ENCODE measurements at places on chromosomes 16 and 17.

- no peak for DNase-seq
These were observed 189.7 kb downstream of the IRX5 start for GRCh38 chr16:55120408-55120807.

DNA sequence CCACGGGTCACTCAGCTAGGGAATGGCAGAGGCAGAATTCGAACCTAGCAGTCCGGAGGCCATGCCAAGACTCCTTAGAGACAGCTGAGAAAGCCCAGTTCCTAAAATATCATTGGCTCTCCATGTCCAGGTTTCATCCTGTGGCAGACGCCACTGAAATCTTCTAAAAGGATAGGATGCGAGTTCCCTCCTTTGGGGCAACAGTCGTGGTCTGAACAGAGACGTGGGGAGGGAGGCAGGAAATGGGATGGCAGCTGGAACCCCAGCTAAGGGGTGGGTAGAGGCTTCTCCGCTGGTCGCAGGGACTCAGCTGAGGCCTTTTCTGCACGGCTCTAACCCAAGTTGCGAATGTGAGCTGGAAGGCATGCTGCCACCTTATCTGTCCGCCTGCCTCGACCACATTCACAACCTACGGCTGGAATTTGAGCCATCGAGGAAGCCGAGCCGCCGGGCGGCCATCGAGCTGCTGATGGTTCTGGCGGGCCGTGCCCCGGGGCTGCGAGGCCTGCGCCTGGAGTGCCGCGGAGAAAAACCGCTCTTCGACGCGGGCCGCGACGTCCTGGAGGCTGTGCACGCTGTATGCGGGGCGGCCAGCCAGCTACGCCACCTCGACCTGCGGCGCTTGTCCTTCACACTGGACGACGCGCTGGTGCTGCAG lies 1.9 kb upstream of the HSF4 start:
- no peak for DNase-seq

DNA sequence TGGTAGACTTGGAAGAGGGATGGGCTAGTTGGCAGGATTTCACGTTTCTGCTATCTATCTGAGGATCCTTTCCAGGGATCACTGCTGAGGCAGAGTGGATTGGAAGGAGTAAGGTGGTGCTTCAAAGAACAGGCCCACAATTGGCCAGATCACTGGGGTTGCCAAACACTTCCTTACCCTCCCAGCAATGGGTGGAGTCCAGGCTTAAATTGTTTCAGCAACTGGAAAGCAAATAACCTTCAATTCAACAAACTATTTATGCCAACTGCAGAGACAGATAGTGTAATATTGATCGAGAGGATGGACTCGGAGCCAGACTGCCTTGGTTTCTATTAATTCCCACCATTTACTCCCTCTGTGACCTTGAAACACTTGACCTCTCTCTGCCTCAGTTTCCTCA lies 2.1 kb downstream of the ARRB2 start:
- DNase-seq, result no peak

DNA sequence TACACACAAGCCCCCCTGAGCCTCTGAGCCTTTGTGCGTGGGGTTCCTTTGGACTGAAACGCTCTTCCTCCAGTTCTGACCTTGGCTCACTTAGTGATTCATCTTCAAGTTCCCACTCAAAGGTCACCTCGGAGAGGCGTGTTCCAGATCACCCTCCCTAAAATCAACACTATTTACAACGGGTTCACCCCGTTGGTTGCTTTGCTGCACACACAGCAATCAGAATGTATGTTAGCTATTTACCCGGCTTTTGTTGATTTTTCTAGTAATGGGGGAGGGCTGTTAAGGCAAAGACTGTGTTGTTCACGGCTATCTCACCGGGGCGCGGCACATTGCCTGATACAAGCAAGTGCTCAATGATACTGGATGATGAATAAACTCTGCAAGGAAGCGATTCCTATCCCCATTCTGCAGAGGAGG lies 977 bp downstream of the NAGPA start:
- DNase-seq, result no peak

DNA sequence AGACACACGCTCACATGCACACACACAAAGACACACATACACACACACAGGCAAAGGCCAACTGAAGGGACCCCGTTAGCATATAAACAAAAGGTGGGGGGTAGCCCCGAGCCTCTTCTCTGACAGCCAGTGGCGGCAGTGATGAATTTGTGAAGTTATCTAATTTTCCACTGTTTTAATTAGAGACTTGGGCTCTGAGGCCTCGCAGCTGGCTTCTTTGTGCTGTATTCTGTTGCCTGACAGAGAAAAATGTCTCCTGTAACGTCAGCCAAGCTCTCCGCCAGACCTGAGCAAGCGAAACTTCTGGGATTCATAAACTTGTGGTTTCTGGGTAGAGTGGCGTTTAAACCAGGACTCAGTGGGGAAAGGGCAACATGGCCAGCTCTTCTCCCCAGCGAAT lies 113.9 kb upstream of the FOXF1 start:
- DNase-seq, result no peak

DNA sequence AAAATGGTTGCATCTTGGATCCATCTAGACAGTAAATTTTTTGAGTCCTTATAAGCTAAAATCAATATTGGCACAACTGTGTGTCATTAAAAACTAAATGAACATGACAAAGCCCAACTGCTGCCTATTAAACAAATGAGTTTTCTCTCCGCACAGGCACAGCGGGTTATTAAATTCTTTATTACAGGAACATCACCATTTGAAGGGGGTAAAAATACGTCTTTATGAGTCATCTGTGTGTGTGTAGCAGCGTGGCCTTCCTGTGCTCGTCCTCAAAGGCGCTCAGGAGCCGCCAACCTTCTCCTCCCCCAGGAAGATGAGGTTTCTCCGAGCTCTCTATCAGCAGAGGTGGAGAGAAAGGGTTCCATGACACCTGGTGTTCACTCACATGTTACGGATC lies 62.6 kb upstream of the SDK2 start:
- DNase-seq, result no peak

DNA sequence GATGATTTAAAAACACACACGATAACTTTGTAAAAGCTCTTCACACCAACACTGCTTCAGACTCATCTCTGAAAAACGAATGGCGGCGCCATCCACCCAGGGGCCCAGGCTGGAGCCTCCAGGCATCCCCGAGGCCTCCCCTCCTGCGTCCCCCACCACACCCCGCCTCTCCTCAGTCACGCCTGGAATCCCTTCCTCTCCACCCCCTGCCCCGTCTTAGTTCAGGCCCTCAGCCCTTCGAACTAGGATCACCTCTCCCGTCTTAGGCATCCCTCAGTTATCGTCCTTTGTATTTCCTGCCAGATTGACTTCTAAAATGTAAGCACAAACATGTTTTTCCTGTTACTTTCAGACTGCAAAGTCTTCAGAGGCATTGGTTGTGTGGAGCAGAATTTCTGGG lies 58.3 kb downstream of the NDEL1 start:
- no peak for DNase-seq

DNA sequence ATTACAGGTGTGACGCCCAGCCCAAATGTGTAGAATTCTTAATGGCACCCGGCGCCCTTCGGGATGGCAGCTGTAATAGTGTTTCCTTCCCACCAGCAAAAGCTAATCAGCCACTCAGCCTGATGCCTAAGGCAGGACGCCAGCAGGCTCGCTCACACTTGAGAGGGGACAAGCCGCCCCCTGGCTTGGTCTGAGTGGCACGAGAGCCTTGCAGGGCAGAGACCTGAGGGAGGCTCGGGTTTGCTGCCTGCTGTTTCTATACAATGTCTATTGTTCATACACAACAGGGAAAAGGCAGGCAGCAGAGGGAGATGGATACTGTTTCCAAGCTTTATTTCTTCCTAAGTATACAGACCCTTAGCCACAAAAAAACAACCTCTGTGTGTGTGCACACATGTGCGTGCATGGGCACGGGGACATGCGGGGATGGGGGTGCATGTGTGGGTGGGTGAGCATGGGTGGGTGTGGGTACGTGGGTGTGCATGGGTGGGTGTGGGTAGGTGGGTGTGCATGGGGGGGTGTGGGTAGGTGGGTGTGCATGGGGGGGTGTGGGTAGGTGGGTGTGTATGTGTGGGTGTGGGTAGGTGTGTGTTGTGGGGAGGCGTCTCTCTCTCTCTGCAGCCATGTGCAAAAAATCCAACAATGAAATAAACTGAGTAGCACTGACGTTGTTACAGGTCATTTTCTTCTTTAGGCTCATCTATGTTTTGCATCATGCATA lies 10.0 kb downstream of the SLC38A8 start:
- DNase-seq, result no peak

DNA sequence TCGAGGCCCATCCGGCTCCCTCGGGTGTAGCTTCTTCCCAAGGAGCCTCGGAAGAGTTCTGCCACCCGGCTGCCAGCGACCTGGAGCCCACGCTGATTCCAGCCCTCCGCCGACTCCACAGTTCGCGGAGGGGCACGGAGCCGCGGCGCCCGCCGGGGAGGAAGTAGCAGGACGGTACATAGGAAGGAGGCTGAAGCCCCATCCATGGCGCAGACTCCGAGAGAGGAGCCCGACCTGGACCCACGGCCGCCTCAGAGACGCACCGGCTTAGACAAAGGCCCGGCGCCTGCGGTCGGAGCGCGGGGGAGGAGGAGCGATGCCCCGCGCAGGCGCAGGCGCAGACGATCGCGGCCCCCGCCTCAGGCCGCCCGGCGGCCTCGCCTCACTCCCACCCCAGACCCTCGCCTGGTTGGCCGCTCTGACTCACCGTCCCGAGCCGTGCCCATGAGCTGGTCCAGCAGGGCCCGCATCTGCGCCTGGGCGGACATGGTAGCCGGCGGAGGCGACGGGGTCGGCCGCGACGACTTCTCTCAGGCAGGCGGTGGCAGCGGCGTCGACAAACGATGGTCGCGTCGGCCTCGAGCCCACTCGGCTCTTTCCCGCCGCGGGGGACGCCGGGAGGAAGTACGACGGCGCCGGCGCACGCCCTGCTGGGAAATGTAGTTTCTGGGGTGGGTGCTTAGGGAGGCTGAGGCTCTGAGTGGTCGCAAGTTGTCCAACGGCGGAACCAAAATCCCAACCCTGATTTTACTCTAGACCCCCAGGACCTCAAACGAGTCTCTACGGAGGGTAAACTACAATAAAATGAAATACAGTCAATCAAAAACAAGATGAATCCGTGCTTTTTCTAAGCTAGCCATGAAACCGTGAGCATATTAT lies at the start of gene LUC7L:
Gene LUC7L, minus strand, starts transcription at position 598 of the 879 bp plus-strand sequence. Its CDS starts 110 bp downstream, at position 488.
- DNase-seq, result peak; percentile 81

- DNase-seq, result no peak
These were observed 46.2 kb downstream of the MARCHF10 start for GRCh38 chr17:62761884-62762283.

DNA sequence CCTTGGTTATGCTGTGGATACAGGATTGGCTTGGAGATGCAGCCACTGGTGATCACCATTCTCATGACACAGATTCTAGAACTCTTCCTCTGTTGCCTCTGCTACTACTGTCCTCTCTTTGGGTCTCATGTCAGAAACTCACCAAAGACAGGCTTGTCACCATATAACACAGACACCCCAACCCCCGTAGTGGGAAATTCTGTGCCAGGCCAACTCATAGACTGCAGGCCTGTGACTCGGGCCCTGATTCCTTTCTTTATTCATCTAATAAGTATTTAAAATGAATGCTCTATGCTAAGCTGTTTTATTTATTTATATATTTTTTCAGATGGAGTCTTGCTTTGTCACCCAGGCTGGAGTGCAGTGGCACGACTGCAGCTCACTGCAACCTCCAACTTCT lies 9.5 kb downstream of the CYB5D2 start:
- DNase-seq, result no peak

- DNase-seq, result no peak
These were observed 123.6 kb downstream of the RBFOX1 start for GRCh38 chr16:7456211-7456610.

- no peak for DNase-seq
These were observed 28.9 kb downstream of the TNRC6A start for GRCh38 chr16:24758373-24758772.

DNA sequence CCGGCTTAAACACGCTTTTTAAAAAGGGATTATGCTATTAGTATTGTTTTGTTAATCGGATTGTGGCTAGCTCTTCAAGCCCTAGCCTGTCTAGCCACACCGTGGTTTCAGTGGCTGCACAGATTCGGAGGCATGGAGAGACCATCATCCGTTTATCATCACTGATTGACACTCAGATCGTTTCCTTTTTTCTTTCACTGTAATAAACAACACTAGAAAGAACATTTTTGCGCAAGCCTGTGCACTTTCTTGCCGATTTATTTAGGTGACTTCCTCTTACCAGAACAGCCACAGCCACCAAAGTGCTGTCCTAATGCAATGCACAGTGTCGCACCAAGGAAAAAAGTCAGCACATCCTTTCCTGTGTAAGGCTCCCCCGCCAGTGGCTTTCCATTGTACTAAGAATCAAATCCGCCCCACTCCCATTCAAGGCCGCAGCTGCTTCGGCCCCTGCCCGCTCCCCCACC lies 78.2 kb downstream of the CRISPLD2 start:
- DNase-seq, result no peak

GRCh38 chr17:72512649-72513556 lies 392.1 kb downstream of the SOX9 start:
- no peak for DNase-seq

GRCh38 chr16:74034862-74035261 lies 261.8 kb upstream of the PSMD7 start:
- no peak for DNase-seq

GRCh38 chr16:89801800-89802199 lies 14.6 kb downstream of the FANCA start:
- DNase-seq, result no peak

DNA sequence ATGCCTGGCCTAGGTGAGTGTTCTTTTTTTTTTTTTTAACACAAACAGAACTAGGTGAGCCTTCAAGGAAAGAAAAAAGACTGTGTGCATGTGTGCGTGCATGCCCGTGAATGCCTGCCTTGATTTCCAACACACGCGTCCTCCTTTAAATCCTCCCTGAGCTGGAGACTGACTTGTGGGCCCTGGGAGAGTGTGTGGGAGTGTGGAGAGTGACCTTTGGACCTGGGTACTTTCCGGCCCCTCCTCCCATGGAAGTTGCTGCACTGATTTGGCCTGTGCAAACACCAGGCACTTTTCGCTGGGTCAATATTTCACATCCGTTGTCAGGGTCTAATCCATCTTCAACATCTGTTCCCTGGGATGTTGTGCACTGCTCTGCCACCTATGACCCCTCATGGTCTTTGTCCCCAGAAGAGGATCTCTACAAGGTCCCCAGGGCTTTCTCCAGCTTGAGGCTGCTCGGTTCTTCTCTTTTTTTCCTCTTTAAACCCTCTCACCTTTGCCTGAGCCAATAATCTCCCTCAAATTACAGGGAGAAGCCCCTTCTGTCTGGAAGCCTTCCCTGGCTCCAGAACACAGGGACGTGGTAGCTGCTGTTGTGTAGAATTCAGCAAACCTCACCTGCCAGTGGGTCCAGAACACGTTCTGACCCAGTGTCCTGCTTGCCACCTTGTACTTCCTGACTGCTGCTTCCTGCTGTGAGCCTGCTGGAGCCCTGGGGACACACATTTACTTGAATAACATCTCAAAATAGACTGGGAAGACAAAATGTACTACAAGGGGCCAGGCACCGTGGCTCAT lies 20.8 kb upstream of the ATP5MC1 start:
- no peak for DNase-seq

GRCh38 chr16:50275428-50276325 lies 9.3 kb downstream of the ADCY7 start:
- no peak for DNase-seq

GRCh38 chr17:48724251-48725003 lies 1.4 kb downstream of the PRAC2 start:
- peak; percentile 82 for DNase-seq

- DNase-seq, result no peak
These were observed 31.3 kb downstream of the ZNF423 start for GRCh38 chr16:49824593-49824992.

- DNase-seq, result no peak
These were observed 57.9 kb downstream of the HS3ST2 start for GRCh38 chr16:22871861-22872260.

Data from stimulated activated CD4-positive, alpha-beta T cell treated with anti-CD3 and anti-CD28 coated beads, Interleukin-12 subunit alpha, Interleukin-12 subunit beta, amount 100 ng/mL, for 24 hours (primary cell).